ENCODE measurements at places on chromosomes 7 and 10. TPM values are rescaled to one million over a fixed set of nuclear protein-coding genes. Genes with fewer than 3 reads are reported as not detected.

DNA sequence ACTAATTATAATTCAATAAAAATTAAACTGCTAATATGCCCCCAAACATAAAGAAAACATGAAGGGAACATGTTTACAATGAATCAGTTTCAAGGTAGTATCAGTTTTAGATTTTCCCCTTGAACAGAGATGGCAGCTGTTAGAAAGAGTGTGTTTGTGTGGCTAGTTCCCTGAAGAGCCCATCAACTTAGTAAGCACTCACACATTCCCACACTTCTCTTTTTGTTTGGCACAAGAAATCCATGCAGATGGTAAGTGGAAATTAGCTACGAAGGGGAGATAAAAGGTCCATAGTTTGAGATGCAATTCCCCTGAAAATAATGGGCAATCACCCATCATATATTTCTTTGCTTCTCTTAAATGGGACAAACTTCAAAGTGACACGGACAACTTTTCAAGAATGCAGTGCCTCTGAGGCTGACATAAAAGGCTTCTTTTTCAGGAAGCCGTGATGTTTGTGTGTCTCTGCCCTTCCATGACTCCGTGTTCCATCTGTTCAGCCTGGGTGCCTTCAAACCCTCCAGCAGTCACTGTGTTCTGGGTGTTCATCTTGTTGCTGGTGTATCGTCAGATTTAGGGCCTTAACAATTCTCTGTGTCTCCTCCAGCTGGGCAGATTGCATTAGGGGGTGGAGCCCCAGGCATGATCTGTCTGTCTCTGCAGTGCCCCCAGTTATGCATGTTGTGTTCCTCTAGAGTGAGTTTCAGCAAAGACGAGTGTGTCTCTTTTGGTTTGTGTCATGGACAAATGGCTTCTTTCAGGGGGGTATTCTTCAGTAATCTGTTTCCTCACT lies 259.5 kb upstream of the NPY start:
- no peak for DNase-seq

DNA sequence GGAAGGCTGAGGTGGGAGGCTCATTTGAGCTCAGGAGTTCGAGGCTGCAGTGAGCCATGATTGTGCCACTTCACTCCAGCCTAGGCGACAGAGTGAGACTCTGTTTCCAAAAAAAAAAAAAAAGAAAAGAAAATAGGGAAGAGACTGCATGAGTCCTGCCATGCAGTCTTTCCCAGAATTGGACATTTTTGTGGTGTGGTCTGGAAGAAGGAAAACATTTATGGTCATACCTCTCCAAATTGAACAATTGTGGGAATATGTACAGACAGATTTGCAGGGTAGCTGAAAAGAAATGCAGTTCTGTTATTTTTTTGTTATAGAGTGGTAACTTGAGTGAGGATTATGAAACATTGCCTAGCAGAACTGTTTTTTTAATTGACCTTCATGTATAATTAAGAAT lies 198.1 kb downstream of the AUTS2 start:
- DNase-seq, result no peak

DNA sequence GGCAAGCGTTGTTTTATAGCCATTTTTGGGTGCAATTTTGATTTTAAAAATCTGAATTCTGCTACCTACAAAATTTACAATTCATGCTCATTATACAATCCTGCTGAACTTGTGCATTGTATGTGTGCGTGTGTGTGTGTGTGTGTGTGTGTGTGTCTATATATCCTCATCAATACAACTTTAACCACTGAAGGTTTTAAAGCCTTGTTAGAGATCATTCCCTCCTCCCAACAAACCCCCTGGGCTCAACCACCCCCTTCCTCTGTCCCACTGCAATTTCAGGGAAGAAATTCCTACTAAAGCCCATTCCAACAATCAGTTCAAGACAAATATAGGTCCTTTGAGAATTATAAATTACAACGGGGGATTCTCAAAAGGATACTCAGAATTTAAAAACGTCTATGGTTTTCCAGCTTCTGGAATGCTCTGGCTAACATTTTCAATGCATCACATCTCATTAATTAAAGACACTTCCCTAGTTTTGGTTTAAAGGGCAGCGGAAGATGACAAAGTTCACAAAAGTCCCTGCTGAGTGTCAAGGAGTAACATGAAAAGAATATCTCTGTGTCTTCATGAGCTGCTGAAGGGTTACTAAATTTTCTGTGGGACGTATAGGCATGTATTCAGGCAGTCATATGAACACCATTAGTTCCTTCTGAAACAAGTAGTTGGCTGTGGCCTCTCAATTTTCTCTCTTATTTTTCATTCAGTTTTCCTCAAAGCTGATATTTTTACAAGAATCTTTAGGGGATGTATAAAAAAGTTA lies 889 bp upstream of the SEMA3A start:
- DNase-seq, result no peak

- no peak for DNase-seq
Measured at GRCh38 chr10:33309406-33309805, 25.1 kb downstream of the NRP1 start.

DNA sequence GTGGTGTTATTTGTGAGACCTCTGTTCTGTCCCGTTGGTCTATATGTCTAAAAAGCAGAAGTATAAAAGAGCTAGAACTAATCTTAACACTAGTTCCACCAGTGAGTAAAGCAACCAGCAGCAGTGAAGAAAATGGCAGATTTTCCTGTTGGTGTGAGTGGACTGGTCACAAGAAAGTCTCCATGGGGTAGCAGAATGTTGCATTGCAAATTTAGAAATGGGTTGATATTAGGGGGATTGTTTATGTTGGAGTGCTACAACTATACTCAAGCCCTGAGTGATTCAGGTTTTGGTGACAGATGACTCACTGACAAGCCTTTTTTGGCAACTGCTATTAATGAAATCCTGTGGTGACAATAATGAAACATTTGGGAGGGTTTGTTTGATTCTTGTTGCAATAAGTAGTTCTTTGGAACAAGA lies 5.6 kb downstream of the AVL9 start:
- peak; percentile 69 for DNase-seq

PGAM2 gene
- total RNA-seq, result not detected

STAMBPL1 gene
- 48.8 TPM for total RNA-seq

DRGX gene
- total RNA-seq, result not detected
